T follicular helper cell (primary cell): ENCODE measurements at places on chromosomes 1 and 21.
A peak's percentile ranks its signal among the peaks of the same experiment; 100 is the strongest.

DNA sequence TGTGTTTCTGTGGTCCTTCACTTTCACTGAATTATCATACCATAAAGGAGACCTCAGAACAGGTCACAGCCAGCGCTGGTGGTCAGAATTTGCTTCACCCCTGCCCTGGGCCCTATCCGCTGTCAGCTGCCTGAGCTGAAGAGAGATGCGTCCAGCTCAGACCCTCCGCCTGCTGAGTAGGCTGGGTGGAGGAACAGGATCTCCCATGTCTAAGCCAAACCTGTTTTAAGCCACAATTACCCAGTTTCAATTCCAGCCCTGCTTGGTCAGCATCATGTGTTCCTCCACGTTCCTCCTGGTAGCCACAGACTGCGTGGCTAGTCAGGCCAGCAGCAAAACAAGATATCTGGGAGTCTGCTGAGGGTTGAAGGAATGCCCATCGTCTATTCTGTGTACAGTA lies 13.5 kb upstream of the BGLAP start:
- DNase-seq, result no peak

- no peak for DNase-seq
Observed at GRCh38 chr1:11562664-11563063, 83.7 kb downstream of the DISP3 start.

DNA sequence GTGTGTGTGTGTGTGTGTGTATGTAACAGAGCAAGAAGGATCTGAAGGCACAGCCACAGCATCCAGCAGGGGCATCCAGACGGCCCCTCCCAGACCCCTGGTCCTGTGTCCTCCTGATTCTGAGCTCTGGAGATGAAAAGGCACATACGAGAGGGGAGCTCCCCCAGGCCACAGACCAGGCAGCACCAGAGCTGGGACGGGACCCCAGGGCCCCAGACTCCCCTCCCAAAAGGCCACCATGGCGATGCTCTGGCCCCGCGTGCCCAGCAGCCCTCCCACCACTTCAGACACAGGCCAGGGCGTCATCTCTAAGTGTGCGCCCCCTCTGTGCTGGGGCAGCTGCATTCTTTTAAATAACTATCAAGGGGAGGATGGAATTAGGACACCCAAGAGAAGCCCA lies 245.8 kb downstream of the MATN1 start:
- no peak for DNase-seq

DNA sequence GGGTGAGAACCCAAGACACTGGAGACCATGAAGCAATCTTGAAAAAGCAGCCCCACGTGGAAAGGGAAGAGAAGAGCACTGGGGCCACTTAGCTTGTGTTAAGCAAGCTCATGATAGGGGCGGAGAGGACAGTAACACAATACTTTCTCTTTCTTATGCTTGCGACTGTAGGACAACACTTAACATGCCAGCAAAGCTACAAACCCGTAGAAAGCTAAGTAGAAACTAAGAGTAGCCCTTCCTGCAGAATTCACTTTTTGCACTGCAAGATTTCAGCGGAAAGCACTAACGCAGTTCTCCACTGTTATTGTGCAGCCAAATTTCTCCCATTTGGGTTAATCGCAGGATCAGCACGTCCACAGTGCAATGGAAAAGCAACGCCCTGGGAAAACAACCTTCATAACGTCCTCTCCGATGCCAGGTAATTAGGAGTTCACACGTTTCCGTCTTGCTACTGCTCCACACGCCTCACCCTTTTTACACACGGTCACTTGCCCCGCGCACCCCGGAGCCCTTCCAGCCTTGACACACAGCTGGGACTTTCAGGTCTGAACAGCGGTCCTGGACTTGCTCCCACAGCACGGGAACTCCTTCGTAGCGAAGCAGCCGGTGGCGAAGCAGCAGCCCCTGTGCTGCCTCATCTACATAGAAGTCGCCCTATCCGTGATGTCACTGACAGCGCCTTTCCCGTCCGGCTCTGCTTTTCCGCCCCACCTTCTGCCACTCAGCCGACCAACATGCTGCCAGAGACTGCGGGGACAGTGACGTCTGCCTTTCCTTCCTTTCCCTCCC lies 148.6 kb downstream of the PPIAL4G start:
- DNase-seq, result peak; percentile 60

DNA sequence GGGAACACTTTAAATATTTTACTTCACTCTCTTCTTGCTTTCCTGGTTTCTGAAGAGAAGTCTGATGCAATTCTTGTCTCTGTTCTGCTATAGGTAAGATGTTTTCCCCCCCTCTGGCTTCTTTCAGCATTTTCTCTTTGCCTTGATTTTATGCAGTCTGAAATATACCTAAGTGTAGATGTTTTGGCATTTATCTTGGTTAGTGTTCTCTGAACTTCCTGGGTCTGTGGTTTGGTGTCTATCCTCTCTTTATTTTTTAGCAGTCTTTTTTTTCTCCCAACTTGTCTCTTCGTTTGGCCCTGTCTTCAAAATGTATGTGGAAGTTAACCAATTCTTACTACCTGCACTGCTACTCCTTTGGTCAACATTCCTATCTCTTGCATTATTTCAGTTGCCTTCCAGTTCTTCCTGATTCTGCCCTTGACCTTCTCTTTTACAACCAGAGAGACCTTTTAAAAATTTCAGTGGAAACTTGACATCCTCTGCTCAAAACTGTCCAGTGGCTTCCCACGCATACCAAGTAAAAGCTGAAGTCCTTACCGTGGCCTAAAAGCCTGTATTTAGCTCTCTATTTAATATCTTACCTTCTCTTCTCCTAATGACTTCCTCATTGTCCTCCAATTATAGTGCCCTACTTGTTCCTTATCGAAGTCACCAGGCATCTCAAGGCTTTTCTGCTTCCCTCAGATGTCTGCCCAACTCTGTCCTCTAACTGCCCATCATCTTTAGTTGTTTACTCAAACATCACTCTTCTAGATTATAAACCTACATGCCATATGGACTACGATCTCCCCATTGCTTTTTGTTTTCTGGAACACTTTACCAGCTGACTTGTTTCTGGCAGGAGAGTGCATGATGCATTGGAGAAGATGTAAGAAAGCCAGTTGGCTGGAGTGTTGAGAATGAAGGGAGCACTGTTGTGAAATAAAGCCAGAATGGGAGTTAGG lies 40.9 kb downstream of the RAP1A start:
- no peak for DNase-seq

DNA sequence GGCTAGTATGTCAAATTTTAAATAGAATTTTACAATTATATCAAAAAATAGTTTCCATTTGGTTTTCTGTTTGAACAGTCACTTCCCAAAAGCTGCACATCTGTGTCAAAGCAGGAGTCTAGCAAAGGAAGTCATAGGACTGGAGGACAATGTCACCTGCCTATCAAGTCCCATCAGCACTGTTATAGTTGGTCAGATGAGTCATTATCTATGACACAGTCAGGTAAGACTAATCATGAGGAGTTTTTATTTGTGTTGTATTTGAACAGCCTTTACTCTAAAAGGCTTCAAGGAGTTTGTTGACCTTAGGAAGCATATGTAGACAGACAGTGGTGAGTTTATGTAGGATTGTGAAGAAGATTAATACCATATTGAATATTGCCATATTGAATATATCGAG lies 74.2 kb upstream of the QSOX1 start:
- DNase-seq, result no peak

DNA sequence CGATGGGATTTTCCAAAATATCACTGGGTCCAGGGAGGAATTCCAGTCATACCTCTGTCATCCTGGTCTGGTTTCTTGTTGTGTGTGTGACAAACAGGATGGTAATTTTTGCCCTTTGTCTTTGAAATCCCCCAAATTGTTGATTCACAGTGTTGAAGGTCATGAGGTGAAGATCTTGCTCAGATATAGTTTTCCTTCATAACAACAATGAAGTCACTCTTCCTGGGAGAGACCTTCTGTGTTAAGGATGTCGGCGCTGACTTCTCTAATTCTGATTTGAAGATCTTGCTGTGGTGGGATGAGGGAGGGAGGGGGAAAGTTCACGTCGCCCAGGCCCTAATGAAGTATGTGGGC lies 32.2 kb upstream of the MPZL1 start:
- DNase-seq, result no peak

DNA sequence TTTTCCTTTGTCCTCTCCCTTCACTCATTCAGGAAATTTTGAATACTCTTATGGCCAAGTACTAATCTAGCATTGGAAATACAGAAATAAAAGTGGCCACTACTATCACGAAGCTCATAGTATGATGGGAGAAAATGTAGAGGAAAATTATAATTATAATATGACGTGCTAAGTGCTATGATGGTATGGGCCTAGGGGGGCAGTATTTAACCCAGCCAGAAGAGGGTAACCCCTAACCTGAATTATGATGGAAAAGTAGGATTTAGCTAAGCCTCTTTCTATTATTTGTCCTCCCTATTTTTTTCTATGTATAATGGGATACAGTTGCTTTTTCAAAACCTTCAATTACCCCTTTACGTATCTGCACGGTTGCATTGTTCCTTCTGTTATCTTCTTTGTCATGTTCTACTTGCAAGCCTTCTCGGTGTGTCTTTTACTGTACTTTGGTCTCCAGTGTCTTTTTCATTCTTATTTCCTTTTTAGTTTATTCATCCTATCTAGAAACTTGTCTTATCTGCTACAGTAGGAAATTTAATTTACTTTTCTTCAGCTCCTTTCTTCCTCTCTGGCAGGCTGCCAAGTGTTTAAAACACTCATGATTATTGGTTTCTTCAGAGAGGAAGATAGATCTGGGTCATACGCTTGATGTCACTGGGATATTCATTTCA lies 88.8 kb upstream of the GPR52 start:
- DNase-seq, result no peak

GRCh38 chr1:186536273-186536890 lies 75.5 kb upstream of the PDC start:
- no peak for DNase-seq

- DNase-seq, result no peak
Observed at GRCh38 chr1:98661544-98662355, at the start of gene SNX7. SNX7 (plus strand) TSS chr1:98661721; CDS start chr1:98661732, 11 bp downstream.

DNA sequence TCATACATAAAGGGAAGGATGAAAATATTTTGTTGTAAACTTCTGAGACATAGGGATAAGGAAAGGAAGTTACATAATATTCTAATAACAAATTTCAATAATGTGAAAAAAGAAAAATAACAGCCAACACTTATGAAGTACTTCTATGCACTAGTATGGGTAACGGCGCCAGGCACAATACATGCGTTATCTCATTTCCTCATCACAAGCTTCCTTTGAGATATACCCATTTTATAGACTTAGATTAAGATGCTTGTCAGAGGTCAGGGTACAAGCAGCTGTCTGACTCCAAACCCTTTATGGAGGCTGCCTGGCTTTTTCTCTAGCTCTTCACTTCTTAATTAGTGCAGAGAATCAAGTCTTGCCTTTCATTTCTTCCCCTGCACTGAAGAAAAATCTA lies 41.3 kb downstream of the TCP10L start:
- DNase-seq, result no peak

GRCh38 chr1:6738987-6739676 lies 37.5 kb upstream of the DNAJC11 start:
- no peak for DNase-seq

DNA sequence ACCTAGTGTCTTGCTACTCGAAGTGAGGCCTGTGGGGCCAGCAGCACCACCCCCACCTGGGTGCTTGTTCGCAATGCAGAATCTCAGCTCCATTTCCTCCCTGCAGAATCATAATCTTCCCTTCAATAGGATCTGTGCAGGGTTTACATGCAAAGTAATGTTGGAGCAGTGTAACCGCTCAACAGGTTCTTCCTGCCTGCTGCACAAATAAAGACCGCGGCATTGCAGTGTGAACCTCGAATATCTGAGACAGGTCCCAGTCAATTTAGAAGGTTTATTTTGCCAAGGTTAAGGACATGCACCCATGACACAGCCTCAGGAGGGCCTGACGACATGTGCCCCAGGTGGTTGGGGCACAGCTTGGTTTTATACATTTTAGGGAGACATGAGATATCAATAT lies 119.2 kb downstream of the TLR5 start:
- no peak for DNase-seq

GRCh38 chr1:68479501-68479900 lies 17.4 kb downstream of the DEPDC1 start:
- DNase-seq, result no peak

DNA sequence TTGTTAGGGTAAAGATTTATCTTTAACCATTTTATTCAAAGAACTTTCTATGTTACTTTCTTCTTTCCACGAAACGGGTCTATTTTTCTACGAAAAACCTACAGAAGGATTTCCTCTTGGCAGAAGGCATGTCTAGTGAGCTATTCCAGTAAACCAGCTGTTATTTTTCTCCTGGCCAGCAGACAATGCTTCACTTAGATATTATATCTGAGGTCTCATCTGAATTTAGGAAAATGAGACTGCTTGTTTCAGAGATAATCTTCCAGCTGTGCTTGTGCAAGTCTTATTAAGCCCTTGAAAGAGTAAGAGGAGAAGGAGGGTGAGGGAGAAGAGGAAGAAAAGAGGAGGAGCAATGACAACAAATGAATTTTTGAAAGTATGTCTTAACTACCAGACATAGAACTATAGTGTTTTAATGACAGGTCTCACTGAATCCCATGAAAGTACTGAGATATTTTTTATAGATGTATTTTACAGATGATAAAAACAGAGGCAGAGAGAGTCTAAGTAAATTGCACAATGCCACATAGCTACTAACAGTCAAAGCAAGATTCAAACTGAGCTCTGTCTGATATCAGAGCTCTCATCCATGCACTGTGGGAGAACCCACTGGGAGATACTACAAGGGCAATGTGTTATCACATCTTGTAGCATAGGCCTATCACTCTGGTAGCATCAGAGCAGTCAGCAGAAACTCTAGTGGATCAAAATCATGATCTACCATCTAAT lies 54.6 kb upstream of the SAMSN1 start:
- no peak for DNase-seq

- peak; percentile 18 for DNase-seq
Observed at GRCh38 chr1:43934101-43934985, 742 bp downstream of the ARTN start.

- no peak for DNase-seq
Observed at GRCh38 chr1:232561381-232561780, 68.6 kb downstream of the SIPA1L2 start.

DNA sequence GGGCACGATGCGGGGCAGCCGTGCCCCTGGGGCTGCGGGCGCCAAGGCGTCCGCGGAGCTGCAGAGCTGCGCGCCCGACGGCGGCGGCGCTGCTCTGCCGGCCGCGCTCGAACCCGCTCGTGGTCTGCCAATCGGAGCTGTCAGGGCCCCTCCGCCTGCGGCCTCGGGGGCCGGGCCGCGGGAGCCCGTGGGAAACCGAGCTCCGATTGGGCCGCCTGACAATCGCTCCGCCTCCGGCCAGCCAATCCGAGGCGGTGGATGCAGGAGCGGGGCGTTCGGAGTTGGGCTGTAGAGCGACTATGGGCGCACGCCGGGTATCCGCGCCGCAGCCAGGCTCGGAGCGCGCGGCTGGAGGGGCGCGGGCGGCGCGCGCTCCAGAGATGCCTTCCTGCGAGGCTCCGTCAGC lies 100.5 kb upstream of the SOD1 start:
- peak; percentile 86 for DNase-seq
